T-helper 17 cell (primary cell): ENCODE measurements at places on chromosomes 11 and 22.

DNA sequence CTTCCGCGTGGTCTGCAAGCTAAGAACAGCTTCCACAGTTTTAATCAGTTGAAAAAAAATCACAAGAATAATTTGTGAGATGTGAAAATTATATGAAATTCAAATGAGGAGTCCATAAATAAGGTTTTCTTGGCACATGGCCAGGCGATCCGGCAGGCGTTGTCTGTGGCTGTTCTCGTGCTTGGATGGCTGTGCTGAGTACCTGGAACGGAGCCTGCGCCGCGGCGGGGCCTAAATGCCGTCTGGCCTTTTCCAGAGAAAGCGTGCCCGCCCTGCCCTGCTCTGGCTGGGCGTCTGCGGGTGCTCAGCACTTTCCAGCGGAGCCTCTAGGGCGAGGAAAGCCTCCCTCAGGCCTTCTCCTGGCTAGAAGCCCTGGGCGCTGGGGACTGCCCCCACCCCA is 41.8 kb downstream of the OSBPL5 start:
- no peak overlapping the region for H3K4me3 ChIP-seq
- no peaks in the 10 kb centered on the region for H3K36me3 ChIP-seq
- H3K27me3 ChIP-seq: no peaks in the 10 kb centered on the region
- DNase-seq: peak; percentile 5

GRCh38 chr11:128776424-128777284 is 82.8 kb downstream of the FLI1 start:
- DNase-seq: no peak
- H3K4me1 ChIP-seq: peaks cover 53% of the 10 kb centered on the region
- H3K27ac ChIP-seq: peak overlapping the region; percentile 73
- H3K4me3 ChIP-seq: peak overlapping the region; percentile 62
- H3K27me3 ChIP-seq: no peaks in the 10 kb centered on the region
- H3K36me3 ChIP-seq: peaks cover 16% of the 10 kb centered on the region

DNA sequence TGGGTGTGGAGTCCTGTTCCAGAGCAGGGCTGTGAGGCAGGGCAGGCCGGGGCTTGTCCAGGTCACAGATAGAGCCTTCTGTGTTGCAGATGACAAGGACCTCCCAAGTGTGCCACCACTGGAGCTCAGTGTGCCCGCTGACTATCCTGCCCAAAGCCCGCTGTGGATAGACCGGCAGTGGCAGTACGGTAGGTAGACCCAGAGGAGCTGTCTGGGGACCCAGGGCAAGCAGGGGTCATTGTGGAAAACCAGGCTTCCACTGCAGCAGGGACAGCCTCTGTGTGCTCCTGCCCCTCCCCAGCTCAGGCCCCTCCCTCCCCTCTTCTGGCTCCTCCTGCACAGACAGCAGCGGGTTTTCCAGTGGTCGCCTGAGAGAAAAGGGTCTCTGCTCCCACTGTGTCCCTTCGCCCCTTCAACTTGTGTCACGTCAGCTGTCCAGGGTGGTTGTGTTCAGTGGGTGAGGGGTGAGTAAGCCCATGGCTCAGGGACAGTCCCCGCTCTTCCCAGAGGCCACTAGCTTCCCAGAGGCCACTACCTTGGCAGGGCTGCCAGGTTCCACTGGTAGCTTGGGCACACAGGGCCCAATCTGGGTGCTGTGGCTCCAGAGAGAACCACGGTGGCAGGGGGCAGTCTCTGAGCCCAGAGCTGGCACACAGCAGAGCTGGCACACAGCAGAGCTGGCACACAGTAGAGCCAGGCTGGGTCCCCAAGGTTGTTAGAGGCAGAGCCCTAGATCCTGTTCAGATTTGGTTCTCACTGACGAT is 78.4 kb downstream of the MED15 start:
- H3K27ac ChIP-seq: no peak overlapping the region
- H3K4me3 ChIP-seq: no peak overlapping the region
- no peaks in the 10 kb centered on the region for H3K36me3 ChIP-seq
- H3K27me3 ChIP-seq: no peaks in the 10 kb centered on the region
- peaks cover 4% of the 10 kb centered on the region for H3K4me1 ChIP-seq
- no peak for DNase-seq

- no peak overlapping the region for H3K27ac ChIP-seq
- H3K27me3 ChIP-seq: no peaks in the 10 kb centered on the region
- DNase-seq: no peak
- peaks cover 20% of the 10 kb centered on the region for H3K4me1 ChIP-seq
Observed at GRCh38 chr11:19659529-19659928, 53.1 kb upstream of the NAV2 start.

DNA sequence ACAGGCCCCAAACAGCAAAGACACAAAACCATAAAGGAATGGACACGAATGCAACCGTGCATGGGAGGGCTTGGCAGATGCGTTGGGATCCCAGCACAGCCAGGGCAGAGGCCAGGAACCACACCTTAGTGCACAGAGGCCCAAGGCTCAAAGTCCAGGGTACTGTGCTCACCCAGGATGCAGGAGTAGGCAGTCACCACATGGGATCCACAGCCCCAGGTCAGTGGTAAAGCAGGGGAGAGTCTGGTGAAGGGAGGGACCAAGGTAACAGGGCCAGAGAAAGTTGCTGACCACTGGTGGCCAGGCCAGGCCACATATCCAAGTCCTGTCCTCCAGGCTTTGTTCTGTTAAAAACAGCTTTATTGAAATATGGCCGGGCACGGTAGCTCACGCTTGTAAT is 6.5 kb upstream of the CERK start:
- H3K27ac ChIP-seq: no peak overlapping the region
- H3K27me3 ChIP-seq: no peaks in the 10 kb centered on the region

GRCh38 chr11:28086569-28086968 is 21.4 kb downstream of the KIF18A start:
- no peaks in the 10 kb centered on the region for H3K36me3 ChIP-seq
- no peak overlapping the region for H3K27ac ChIP-seq
- no peak overlapping the region for H3K4me3 ChIP-seq
- no peaks in the 10 kb centered on the region for H3K27me3 ChIP-seq
- no peak for DNase-seq
